GM04503 (cell line): ENCODE measurements at places on chromosomes 1 and 21.

GRCh38 chr1:192904438-192904895, 95.6 kb downstream of the RGS2 start:
- DNase-seq = peak; percentile 27

- DNase-seq = no peak
Observed at GRCh38 chr1:76901158-76901767, 34.0 kb downstream of the ST6GALNAC5 start.

DNA sequence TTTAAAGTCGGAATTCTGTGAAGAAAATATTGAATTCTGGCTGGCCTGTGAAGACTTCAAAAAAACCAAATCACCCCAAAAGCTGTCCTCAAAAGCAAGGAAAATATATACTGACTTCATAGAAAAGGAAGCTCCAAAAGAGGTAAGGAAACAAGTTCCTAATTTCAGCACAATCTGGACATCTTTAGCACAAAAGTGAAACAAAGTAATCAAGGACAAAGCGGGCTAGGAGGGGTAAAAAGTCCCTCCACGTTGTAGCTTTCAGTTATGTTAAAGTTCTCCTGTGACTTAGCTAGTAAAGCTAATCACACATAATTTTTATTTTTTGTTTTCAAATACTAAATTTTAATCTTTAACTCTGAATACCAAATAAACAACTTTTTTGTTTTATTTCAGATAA, 2.2 kb downstream of the RGS2 start:
- DNase-seq = no peak

- no peak for DNase-seq
Observed at GRCh38 chr1:117571496-117571895, 34.4 kb upstream of the TENT5C start.

DNA sequence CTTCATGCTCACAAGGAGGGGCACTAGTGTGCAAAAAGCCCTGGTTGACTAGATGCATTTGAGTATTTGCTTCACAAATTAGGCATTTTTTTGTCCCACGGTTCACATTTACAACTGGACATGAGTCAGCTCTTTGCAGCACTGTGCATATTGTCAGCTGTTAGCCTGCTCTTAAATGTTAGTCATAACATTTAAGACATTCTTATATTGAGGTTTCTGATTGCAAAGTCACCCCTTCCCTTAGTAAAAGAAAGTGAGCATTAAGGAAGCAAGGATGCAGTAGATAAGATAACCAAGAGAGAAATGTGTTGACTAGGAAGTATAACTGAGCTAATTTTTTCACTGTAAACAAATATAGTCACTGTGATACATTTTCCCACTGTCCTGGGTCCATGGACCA, 132.6 kb upstream of the CTTNBP2NL start:
- peak; percentile 3 for DNase-seq
